ENCODE measurements at places on chromosomes 5 and 9. TPM values are rescaled to one million over a fixed set of nuclear protein-coding genes. Genes with fewer than 3 reads are reported as not detected.
A peak's percentile ranks its signal among the peaks of the same experiment; 100 is the strongest.

DNA sequence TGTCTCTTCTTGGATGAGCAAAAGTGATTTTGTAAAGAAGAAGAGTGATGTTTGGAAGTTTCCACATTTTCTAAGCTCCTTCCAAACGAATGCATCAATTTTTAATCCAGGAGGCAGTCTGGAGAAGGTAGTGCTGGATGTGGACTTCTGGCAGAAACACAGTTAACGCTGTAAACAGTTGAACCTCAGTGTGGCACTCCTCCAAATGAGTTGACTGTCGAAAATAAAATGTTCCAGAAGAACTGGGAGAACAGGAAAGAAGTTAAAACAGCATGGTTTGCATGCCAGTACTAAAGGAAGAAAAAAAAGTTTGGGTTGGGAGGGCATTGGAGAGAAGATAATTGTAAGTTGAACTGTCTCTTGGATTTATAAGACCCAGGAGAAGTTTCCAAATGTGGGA lies 6.5 kb downstream of the ZNF462 start:
- no peak for DNase-seq

- no peak for DNase-seq
These were observed 33.5 kb downstream of the GGTA1 start for GRCh38 chr9:121466142-121466541.

DNA sequence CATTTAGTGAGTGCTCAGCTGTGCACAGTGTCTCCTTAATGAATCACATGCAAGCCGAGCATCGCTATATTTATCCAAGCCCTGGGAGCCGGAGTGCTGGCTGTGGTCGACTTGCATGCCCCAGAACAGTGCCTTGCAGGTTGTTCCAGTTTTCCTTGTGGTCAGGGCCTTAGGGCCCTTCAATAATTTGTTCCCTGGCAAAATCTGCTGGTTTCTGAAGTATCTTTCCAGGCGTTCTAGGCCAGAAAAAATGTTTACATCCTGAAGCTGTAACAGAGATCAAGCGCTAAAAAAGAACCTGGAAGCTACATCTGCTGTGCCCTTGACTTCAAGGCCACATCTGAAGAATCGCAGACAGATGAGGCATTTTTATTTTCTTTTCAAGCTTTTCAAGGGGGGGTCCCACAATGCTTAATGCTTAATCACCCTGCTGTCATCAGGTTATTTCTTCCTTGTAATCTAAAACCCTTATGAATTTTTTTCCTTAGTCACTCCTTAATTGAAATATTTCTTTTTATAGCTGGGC lies 105.8 kb downstream of the DOCK2 start:
- peak; percentile 68 for DNase-seq

DNA sequence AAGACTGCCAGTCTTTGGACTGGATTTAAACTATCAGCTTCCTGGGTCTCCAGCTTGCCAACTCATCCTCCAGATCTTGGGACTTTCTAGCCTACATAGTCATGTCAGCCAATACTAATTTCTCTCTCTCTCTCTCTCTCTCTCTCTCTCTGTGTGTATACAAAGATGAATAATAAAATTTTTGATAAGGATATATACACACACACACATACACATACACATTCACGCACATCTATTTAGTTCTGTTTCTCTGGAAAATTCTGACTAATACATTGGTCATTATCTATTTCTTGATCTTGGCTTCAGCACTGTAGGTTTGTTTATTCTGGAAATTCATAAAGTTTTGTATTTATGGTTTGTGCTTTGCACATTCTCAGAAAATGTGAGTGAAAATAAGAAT lies 1606.2 kb upstream of the NUDT12 start:
- no peak for DNase-seq

- DNase-seq = no peak
These were observed 12.0 kb downstream of the GPSM1 start for GRCh38 chr9:136339173-136339957.

DNA sequence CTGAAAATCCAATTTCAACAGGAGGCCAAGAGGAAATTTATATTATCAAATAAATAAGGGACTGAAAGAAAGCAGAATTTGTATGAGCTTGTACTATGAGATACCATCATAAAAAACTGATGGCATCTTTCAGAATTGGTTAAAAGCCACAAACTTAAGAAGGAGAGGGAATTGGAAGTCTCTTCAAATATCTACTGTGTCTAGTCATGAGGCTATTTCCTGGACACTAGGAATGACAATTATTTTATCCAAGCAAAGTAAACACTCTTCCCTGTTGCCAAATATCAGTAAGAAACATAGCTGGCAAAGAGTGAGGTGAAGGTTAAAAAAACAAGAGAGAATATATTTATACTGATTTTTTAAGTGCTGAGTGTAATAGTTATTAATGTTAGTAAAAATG lies 101.5 kb upstream of the ARRDC3 start:
- DNase-seq = no peak

DNA sequence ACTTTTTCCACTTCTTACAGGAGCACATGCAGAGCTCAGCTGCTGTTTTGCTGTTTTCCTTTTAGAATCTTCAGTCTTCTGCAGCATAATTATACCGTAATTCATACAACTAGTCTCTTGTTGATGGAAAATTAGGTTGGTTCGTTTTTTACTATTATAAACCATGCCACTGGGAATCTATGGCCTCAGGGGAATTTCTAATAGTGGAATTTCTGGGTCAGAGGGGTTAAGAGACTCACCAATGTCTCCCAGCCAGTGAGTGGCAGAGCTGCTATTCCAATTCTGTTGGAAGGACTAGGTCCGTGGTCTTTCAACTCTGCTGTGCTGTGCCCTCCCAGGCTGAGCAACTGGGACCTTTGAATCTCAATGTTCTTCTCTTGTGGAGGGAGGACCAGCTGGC lies 282.5 kb downstream of the ZSWIM6 start:
- no peak for DNase-seq

- DNase-seq = no peak
These were observed 3.0 kb downstream of the EIF4EBP3 start for GRCh38 chr5:140550147-140551079.

GRCh38 chr9:77944556-77945243 lies 86.9 kb downstream of the GNAQ start:
- no peak for DNase-seq

- no peak for DNase-seq
These were observed 360.1 kb upstream of the PANK3 start for GRCh38 chr5:168939156-168939800.

DNA sequence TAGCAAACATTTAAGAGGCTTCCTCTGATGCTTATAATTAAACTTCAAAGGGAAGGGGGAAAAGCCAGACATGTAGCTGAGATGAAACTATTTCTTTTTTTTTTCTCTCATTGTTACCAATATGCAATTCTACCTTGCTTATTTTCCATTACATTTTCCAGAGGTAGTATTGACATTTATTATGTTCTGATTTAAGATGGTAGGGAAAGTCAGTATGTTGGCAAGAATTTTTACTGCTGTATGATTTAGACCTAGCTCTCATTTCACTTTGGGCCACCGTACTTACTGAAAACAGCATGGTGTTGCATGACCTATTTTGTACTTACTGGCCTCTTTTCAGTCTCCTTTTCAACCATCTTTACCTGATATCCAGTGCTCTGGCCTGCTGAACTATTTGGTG lies 9.6 kb upstream of the SPINK6 start:
- DNase-seq = no peak

DNA sequence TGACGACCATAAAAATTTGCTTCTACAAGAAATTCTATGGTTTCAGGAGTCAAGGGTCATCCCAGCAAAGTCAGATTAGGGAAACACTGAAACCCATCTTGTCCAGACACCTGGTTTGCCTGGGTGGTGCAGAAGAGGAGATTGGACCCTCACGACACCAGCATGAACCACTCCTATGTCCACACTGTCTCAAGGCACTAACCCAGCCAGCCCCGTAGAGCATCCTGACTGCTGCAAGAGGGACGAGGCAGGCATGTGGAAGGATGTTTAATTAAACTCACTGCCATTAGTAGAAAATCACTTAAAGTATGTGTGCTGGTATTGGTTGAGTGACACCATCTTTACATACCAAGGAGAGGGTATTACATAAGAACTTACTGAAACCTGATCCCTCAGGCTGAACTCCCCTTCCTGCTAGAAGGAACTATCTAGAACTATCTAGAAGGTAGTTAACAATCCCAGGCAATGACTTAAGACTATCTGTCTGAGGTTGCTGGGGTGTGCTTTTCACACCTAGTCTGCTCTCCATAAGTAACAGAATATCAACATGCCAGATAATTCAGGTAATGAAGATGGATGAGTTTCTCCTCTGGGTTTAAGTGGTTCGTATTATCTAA lies 93.6 kb downstream of the SEMA6A start:
- DNase-seq = no peak

GRCh38 chr9:127014910-127015540 lies 100.4 kb downstream of the RALGPS1 start:
- DNase-seq = no peak

DNA sequence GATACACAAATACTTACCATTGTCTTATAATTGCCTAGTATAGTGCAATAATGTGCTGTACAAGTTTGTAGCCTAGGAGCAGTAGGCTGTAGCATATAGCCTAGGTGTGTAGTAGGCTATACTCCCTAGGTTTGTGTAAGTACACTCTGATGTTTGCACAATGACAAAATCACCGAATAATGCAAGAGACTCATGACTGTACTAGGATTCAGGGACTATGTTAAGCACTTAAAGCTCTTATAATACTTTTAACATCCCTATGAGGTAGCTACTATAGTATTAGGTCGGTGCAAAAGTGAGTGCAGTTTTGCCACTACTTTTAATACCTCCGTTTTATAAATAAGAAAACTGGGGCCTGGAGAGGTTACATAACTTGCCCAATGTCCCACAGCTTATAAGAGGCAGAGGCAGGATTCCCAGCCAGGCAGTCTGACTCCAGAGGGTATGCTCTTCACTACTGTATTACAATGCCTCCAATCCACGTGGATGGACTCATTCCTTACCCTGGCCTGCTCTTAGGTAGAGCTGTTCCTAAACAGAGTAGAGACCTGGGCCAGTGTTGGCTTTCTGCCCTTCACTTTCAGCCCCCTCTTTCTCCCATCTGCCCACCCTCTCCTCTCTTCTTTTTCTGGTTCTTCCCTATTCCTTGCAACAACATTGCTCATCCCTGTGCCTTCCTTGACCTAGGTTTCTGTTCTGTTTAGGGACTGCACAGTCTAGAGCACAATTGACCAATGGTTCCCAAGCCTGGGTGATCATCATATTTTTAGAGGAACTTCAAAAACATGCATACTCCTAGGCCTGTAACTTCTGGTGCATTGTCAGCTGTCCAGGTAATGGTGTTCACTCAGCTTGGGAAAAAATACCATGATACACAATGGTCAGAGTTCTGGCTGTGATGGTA lies 114.0 kb downstream of the CARTPT start:
- DNase-seq = no peak

GRCh38 chr9:78010445-78010844 lies 21.2 kb downstream of the GNAQ start:
- no peak for DNase-seq

FBLL1 gene
- 0.60 TPM for total RNA-seq

NACC2 gene
- 34.0 TPM for total RNA-seq

PPP3R2 gene
- total RNA-seq = not detected

GPRIN1 gene
- 0.12 TPM for total RNA-seq

SLC6A3 gene
- 0.27 TPM for total RNA-seq

ALDH1A1 gene
- total RNA-seq = 186 TPM

All from ovary (tissue), 10 donors.